ENCODE measurements at places on chromosomes 1 and 21. TPM values are rescaled to one million over a fixed set of nuclear protein-coding genes. Genes with fewer than 3 reads are reported as not detected.

CYP2J2 gene
- polyA plus RNA-seq: not detected

CADM3 gene
- not detected for polyA plus RNA-seq

KRTAP24-1 gene
- polyA plus RNA-seq: not detected

CHODL gene
- polyA plus RNA-seq: 0.40 TPM

LRRIQ3 gene
- 2.4 TPM for polyA plus RNA-seq

SPATA6 gene
- polyA plus RNA-seq: 2.8 TPM

ANGEL2 gene
- 35.7 TPM for polyA plus RNA-seq

GPR25 gene
- polyA plus RNA-seq: not detected

- no peak for DNase-seq
Observed at GRCh38 chr1:79663916-79664315, 657.4 kb upstream of the ADGRL4 start.

- DNase-seq: no peak
Observed at GRCh38 chr1:5254131-5254725, 599.8 kb downstream of the AJAP1 start.

- no peak for DNase-seq
Observed at GRCh38 chr1:151402764-151403163, 3.4 kb downstream of the PSMB4 start.

DNA sequence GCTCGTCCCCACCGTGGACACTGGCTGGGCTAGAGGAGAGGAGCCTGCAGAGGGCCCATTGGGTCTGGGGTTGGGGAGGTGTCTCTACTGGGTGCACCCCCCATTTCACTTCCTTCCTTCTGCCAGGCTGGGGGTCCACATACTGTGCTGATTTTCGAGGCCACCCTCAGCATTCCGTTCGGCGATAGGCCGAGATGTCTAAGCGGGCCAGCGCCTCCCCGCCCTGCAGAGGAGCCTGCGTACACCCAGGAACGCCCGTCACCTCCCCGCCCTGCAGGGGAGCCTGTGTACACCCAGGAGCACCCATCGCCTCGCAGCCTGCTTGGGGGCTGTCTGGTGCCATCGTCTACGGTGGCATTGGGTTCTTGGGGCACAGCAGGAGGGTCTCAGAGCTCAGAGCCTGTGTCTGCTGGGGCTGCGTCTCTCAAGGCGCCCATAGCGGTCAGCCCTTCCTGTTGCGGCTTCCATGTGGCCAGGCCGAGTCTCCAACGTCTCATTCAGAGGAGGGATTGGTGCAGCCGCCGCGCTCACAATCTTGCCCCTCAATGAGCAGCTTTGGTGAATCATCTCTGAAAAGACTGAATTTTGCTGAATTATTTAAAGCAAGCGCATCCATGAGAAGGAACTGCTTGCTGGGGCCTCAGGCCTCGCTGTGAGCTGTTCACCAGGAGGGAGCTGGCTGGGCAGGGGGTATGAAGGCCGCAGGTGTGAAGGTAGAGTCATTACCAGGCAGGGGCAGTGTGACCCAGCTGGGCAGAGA lies 30.7 kb upstream of the AGPAT3 start:
- DNase-seq: no peak

GRCh38 chr1:235697508-235697907 lies 47.9 kb upstream of the GNG4 start:
- DNase-seq: no peak

GRCh38 chr21:35039595-35040289 lies 9.4 kb downstream of the RUNX1 start:
- no peak for DNase-seq

GRCh38 chr21:42850463-42850862 lies 28.9 kb downstream of the WDR4 start:
- no peak for DNase-seq

- peak; percentile 79 for DNase-seq
Observed at GRCh38 chr1:23177438-23178380, 9.1 kb upstream of the LUZP1 start.

GRCh38 chr1:184854496-184855140 lies 100.0 kb upstream of the EDEM3 start:
- DNase-seq: no peak

DNA sequence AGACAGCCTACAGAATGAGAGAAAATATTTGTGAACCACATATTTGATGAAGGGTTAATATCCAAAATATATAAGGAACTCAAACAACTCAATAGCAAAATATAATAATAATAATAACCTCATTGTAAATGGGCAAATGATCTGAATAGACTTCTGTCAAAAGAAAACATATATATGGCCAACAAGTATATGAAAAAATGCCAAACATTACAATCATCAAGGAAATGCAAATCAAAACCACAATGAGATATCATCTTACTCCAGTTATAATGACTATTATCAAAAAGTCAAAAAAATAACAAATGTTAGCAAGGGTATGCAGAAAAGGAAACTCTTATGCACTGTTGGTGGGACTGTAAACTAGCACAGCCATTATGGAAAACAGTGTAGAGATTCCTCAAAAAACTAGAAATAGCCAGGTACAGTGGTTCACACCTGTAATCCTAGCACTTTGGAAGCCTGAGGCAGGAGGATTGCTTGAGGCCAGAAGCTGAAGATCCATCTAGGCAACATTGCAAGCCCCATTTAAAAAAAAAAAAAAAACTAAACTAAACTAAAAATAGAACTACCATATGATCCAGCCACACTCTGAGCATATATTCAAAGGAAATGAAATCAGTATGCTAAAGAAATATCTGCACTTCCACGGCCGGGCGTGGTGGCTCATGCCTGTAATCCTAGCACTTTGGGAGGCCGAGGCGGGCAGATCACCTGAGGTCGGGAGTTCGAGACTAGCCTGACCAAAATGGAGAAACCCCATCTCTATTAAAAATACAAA lies 17.3 kb upstream of the TRIM67 start:
- DNase-seq: no peak

GRCh38 chr1:40742363-40743061 lies 41.1 kb upstream of the KCNQ4 start:
- DNase-seq: no peak

GRCh38 chr1:15167386-15167785 lies 13.8 kb downstream of the TMEM51 start:
- DNase-seq: no peak

- no peak for DNase-seq
Observed at GRCh38 chr1:93111561-93111960, 32.5 kb downstream of the MTF2 start.

DNA sequence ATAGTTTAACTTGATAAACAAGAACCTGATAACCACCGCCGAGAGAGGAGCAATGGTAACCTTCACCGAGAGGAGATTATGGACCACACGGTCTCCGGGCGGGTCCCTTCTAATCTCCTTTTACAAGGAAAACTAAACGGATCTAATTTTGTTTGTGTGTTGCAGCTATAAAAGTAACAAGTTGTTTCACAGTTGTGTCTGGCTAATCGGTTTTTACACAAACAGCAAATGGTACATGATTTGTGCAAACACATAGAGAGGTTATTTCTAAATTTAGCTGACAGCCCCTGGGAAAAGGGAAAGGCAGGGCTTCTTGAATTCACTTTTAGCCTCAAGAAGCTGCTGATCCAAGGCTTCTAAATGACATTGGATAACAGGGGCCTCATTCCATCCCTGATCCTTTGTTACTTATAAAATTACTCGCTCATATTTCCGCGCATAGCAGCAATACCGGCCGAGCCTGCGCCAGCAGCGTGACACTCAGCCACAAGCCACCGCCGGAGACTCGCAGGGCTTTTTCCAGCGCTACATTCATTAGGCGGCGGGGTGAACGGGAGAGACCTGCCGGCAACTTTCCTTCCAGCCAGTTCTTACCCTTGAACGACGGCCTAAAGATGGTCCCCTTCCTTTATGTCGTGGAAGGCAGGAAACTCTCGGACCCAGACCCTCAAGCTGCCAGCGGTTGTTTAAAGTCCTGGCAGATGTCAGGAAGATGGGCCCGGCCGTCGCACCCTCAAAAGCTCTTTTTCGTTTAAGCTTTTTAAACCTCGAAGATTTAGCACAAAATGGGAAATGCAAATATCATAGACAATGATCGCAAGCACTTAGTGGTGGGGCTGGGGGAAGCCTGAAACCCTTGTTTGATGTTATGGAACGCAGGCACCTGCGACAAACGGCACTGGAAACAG lies 4.4 kb downstream of the FOXD3 start:
- DNase-seq: no peak

DNA sequence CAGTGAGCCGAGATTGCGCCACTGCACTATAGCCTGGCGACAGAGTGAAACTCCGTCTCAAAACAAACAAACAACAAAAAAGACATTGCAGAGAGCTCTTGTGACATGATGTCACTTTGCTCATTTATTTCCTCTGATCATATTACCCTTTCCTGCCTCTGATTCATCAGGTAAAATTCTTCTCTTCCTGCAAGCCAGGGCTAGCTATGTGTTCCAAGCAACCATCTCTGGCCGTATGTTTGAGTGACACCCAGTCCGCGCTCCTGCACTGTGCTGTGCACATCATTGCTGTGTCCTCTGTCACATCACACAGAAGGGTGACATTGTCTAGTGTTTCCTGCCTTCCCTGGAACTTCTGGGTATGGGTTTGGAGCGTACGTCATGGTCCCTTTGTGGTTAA lies 251.3 kb downstream of the PCP4 start:
- DNase-seq: no peak

DNA sequence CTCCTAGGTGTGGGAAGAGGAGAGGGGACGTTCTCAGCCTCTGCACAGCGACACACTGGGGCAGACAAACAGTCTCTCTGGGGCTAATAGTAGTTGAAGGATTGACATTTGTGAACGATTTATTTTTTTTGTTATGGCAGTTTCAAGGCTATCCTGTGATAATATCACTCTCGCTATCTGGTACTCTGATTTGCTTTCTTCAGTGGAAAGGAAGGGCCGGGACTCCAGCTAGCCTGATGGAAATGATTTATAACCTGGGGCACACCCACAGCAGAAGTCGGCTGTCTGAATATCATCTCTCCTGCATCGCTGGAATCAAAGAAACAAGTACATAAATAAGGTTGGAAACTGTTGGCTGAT lies 122.7 kb downstream of the KCNN3 start:
- DNase-seq: no peak

DNA sequence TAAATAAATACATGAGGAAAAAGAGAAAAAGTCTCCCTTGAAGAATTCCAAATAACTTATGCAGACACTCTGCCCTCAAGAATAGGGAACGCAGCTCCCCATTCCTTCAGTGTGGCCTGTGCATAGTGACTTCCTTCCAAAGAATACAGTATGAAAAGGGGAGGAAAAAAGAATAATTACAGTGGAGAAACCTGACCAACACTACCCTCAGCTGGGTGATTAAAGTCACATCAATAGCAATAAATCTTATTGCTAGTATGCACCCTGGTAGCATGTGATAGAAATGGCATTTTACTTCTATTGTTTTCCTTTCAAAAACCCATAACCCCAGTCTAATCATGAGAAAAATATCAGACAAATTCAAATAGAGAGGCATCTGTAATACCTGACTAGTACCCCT lies 85.1 kb downstream of the ZZZ3 start:
- no peak for DNase-seq

Data from naive B cell (primary cell).